Activated naive CD4-positive, alpha-beta T cell treated with Interleukin-2 at 50 U/mL for 16 hours (primary cell): ENCODE measurements at places on chromosomes 11 and 22.

GRCh38 chr11:60809691-60810090 is 24.6 kb downstream of the MS4A10 start:
- no peak for DNase-seq

DNA sequence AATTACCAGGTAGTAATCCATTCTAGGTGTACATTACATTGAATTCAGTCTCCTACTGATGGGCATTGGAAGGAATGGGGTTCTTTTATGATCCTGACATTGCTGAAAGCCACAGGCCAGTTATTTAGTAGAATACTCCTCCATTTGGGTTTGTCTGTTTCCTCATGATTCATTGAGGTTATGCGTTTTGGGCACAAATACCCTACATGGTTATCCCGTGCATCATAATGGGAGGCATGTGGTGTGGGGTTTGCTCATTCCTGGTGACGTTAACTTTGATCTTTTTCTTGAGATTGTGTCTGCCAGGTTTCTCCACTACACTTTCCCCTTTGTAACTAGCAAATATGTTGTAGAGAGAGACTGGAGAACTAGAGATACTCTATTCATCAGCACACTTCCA is 5.5 kb downstream of the FOLR3 start:
- DNase-seq, result peak; percentile 37

DNA sequence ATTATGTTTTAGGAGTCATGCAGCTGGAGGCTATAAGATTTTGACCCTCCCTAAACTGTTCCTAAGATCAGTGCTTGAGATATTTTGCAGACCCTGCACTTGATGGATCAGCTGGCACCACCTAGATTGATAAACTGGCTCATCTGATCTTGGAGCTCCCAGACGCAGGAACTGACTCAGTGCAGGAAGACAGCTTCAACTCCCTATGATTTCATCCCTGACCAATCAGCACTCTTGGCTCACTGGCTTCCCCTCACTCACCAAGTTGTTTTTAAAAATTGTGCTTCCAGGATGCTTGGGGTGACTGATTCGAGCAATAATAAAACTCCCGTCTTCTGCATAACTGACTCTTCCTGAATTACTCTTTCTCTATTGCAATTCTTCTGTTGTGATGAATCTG is 637.5 kb upstream of the FAT3 start:
- DNase-seq, result no peak

GRCh38 chr11:118136801-118137200 is 15.8 kb downstream of the SCN4B start:
- DNase-seq, result no peak

- peak; percentile 18 for DNase-seq
These were observed 726 bp downstream of the ST3GAL4 start for GRCh38 chr11:126355926-126356897.

DNA sequence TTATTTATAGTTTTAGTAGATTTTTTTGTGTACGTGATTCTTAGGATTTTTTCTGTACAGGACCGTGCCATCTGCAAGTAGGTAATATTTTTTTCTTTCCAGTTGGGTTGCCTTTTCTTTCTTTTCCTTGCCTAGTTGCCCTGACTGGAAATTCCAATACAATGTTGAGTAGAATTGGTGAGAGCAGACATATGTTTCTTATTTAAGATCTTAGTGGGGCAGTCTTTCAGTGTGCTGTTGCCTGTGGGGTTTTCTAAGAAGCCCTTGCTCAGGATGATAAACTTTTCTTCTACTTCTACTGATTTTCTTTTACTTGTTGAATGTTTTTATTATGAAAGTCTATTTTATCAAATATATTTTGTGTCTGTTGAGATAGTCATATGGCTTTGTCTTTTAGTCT is 33.0 kb downstream of the ATXN10 start:
- DNase-seq, result no peak

DNA sequence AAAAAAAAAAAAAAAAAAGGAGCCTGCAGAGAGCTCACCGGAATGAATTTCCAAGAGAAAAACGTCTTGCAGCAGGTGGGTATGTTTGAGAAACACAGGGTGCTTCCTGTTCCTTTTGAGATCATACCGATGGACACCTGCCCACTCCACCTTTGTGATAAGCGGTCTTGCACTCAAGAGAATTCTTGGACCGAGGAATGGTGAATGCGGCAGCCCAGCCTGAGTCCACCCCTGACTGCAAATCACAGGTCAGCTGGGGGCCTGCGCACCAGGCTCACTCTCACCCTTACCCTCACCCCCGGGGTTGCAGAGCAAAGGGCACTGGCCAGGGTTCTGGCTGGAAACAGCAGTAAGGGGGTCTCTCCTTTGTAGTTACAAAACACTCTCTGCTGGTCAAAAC is 16.8 kb upstream of the TEF start:
- no peak for DNase-seq

DNA sequence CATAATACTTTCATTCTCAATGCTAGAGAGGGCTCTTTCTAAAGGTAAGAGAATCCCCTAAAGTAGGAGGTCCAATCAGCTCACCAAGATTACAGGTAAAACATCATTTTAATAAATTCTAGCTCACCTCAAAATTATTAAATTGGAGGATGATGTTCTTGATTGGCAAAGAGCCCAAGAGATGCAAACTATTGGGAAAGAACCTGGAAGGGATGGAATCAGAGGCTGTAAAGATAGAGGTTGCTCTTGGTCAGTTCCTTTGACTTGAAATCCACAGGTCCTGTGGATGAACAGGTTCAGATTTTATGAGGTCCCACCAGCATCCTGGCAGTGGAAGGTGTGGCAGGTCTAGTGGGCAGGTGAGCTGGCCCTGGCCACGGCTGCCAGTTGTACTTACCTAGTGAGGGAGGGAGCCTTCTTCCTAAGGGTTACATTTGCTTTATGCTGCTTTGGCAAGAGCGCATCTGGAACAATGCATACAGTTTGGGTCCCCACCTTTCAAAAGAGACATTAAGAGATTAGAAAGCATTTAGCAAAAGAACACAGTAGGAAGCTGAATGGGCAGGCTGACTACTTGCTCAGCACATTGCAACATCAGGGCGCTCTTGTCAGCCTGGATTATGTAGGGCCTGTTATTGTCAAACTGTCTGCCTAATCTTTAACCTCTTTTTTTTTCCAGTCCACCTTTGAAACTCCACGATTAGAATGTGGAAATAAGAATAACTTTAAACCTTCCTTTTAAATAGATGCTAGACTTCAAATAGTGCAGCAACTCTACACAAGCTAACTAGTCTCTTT is 97.0 kb downstream of the RDX start:
- no peak for DNase-seq

DNA sequence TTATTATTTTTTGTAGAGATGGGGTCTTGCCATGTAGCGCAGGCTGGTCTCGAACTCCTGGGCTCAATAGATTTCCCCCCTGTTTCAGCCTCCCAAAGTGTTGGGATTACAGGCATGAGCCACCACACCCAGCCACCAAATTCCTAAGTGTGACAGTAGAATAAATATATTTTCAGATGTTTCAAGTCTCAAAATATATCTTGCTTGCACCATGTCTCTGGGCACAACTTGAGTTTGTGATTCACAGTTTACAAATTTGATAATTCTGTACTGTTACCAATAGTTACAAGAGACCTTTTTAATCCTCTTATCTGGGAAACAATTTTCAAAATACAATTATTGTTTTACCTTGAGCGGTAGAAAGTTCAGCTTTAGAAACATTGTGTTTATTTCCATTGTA is 19.1 kb downstream of the DCPS start:
- no peak for DNase-seq

- DNase-seq, result peak; percentile 26
These were observed 15.5 kb downstream of the APOL3 start for GRCh38 chr22:36144886-36145541.

GRCh38 chr11:73969991-73970800 is 12.4 kb downstream of the UCP2 start:
- DNase-seq, result no peak

DNA sequence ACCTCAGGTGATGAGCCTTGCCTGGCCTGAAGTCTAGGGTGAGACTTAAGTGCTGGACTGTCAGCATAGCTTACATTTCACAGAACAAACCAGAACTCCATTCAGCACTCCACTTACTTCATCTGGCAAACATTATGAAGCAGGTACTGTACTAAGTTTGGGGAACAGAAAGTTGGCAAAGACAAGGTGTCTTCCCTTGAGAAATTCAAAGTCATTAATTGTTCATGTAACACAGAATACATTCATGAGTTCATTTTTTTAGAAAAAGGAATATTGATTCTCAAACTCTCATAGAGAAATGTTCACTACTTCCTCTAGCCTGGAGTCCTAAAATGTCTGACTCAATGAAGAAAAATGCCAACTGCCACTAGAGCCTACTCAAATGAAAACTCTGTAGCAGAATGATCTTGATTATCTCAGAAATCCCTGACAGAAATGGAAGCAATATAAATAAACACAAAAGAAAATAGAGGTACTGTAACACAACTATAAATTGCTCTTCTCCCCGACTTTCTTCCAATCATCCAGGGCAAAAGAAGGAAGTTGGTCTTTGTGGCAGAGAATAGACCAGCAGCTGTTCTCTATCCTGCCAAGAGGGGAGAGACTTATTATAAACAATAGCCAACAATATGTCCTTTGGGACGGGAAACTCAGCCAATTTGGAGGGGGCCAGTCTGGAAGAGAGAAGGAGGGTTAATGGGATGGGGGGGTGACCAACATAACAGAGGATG is 129.2 kb upstream of the MTMR2 start:
- DNase-seq, result no peak

GRCh38 chr11:6476571-6476970 is 2.8 kb upstream of the TRIM3 start:
- no peak for DNase-seq

- DNase-seq, result no peak
These were observed 80.8 kb upstream of the MTNR1B start for GRCh38 chr11:92888696-92889095.

DNA sequence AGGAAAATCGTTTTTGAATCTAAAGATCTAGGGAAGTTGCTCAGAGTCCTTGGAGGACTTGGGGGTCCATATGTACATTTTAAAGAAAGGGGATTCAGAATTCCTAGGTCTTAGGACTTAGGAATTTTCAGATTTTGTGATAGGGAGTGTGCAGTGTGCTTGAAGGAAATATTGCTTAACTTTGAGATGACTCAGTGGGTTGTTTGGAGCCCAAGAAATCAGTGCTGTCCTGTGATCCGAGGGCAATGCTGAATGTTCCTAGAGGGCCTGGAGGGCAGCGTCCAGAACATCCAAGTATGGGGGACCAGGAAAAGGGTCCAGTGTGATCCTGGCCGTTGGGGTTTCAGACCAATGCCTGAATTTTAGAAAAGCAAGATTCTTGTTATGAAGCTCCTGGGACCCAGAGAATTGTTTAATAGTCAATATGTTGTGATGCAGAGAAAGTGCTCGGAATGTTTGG is 3.1 kb upstream of the IGF2 start:
- no peak for DNase-seq

- DNase-seq, result peak; percentile 78
These were observed 109.8 kb downstream of the NAT10 start for GRCh38 chr11:34214961-34215805.

GRCh38 chr11:117217141-117218084 is 14.5 kb downstream of the PCSK7 start:
- no peak for DNase-seq
